MG63 (cell line): ENCODE measurements at places on chromosomes 6 and 20.

GRCh38 chr20:5745416-5746030, 4.7 kb upstream of the SHLD1 start:
- DNase-seq: no peak

DNA sequence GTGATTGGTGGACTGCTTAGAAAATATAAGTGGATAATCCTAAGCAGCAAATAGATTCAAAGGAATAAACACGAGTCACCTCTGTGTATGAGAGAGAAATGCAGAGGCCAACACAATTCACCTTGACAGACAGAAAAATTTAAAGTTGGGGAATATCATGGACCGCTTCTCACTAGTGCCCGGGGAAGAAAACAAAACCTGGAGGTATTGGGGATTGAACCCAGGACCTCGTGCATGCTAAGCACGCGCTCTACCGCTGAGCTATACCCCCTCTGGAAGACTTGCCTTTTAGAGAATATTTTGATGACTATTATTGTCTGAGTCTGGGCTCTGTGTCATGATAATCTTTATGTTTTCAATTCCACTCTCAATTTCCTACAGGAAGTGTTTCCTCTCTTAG, 111.9 kb downstream of the TRIM27 start:
- DNase-seq: no peak

- peak; percentile 76 for DNase-seq
These were observed 105.7 kb upstream of the LAMP5 start for GRCh38 chr20:9408422-9409300.

DNA sequence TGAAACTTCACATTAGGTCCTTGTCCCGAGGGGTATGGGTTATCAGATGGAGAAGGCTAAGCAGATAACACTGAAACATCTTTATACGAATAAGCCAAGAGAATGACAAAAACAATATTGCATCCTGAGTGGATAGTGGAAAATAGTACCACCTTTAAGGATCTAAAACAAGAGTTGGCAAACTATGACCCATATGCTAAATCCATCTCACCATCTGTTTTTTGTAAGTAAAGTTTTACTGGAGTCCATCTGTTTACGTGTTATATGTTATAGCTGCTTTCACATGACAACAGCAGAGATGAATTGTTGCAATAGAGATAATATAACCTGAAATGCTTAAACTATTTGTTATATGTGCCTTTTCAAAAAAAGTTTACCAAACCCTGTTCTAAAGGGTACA, 76.1 kb upstream of the TRDN start:
- DNase-seq: no peak

- DNase-seq: no peak
These were observed 22.7 kb downstream of the CFAP61 start for GRCh38 chr20:20075032-20075431.

GRCh38 chr20:47783828-47784598, 1.3 kb downstream of the SULF2 start:
- DNase-seq: no peak
